Activated CD4-positive, CD25-positive, alpha-beta regulatory T cell (primary cell): ENCODE measurements at places on chromosomes 6 and 20.

DNA sequence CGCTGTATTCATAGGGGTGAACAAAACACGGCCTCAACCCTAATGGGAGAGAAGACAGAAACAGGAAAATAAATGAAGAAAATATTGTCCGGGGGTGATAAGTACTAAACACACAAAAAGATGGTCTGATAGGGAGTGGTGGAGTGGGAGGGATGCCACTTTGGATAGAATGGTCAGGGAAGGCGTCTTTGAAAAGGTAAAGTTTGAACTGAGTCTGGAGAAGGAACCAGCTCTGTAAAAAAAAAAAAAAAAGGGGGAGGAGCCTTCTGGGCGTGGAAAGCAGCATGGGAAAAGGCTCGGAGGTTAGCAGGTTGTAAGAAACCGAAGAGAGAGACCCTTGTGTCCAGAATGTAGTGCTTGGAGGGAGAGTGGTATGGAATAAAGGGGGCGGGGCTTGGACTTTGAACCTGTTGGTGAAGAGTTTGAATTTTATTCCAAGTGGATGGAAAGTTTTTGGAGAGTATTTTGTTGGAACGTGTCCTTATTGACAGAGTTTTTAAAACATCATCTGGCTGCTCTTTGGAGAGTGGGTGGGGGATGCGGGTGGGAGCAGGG lies 1.8 kb downstream of the CHMP4B start:
- no peak for DNase-seq

GRCh38 chr6:44255105-44255808 lies 2.1 kb downstream of the SLC35B2 start:
- DNase-seq = no peak

DNA sequence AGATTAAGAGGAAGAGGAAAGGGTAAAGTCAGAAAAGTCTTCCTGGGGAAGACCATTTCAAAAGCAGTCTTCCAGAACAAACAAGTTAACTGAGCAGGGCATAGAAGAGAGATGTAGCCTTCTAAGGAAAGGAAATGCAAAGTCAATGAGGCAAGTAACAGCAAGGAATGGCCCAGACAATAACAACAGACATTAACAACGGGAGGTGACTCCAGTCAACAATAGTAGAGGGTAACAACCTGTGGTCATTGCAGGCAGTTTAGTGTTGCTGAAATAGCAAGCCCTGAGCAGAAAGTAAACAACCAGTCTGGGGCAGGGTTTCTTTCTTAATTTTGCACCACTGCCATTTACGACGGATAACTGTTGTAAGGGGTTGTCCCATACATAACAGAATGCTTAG lies 2.1 kb downstream of the MDN1 start:
- DNase-seq = no peak

- no peak for DNase-seq
Measured at GRCh38 chr6:168676552-168677322, 235.8 kb downstream of the SMOC2 start.

GRCh38 chr20:8020314-8021079 lies 936 bp upstream of the TMX4 start:
- no peak for DNase-seq

DNA sequence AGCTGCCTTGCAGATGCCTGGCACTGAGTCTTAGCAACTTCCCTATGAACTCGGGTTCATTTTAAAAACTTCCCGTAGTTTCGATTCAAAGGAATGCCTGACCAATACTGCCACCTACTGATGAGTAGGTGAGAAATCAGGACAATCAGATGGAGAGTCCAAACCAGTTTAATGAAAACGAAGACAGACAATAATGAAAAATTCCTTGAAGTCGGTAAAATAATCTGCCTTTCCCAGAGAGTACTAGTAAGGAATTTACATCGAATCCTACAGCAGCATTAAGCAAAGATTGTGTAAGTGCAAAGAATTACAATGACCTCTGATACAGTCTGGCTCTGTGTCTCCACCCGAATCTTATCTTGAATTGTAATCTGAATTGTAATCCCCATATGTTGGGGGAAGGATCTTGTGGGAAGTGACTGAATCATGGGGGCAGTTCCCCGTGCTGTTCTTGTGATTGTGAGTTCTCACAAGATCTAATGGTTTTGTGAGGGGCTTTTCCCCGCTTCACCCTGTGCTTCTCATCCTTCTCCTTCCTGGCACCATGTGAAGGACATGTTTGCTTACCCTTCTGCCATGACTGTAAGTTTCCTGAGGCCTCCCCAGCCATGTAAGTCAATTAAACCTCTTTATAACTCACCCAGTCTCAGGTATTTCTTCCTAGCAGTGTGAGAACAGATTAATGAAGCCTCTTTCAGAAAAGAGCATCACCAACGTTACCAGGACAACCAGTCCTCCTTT lies 134.4 kb downstream of the ARHGAP18 start:
- no peak for DNase-seq

DNA sequence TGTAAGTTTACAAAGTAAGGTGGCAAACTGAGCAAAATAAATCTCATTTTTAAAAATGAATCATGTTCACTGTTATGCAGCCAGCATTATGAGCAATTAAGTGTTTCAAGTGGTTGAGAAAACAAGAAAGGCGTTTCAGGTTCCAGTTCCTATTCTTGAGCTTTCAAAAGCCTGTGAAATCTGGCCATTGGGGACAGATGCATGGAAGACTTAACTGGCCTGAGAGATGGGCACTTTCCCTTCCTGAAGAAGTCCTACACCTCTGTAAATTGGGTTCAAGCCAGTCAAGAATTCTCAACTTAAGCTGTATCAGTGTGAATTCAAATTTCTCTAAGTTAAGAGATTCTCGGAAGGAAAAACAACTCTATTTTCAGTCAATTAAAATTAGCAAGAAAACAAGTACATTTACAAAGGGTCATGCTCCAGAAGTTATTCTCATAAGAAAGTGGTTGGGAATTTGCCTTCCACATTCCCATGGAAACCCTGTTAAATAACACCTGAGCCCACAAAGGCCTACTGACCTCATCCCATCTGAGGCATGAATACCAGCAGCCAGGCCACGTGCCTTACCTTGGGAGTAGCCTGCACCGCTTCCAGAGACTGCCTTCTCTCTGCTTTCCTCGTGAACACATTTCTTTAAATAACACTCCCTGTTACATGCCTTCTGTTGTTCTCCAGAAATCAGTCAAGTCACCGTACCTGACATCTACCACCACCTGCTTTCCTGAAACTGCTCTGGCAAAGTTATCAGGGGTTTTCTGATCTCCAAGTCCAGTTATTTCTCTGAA lies 19.4 kb downstream of the MAP3K5 start:
- DNase-seq = no peak

- DNase-seq = no peak
Measured at GRCh38 chr20:36082315-36082915, 72.1 kb upstream of the EPB41L1 start.

GRCh38 chr20:10708351-10709185 lies 34.8 kb upstream of the JAG1 start:
- no peak for DNase-seq

GRCh38 chr20:3739054-3739925 lies 6.8 kb downstream of the HSPA12B start:
- no peak for DNase-seq

DNA sequence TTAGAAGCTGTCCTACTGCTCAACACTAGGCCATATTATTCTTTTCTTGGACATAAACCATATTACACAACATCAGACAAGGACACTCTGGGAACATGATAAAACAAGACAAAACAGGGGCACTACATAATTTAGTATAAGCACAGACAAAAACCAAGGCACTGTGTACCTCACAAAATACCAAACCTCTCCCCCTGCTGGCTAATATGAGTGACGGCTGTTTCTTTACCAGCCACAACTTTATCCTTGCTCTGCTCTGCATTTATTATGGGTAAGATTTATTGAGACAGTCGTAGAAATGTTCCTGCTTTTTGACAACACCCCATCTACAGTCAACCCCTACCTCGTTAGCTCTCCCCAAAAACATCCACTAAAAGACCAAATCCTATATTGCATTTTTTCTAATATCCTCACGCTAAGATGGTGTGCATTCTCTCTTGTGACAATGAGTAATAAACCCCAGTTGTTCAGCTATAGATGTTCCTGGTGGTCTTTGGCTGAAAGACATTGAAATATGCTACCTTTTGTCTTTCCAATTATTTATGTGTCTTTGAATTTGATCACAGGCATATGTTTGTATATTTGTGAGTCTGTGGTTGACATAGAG lies 23.8 kb upstream of the POLR1H start:
- DNase-seq = no peak

- no peak for DNase-seq
Measured at GRCh38 chr20:4779616-4780015, 57.9 kb downstream of the PRND start.

- no peak for DNase-seq
Measured at GRCh38 chr6:118719351-118720124, 68.1 kb upstream of the CEP85L start.

GRCh38 chr6:106431972-106432371 lies 71.5 kb downstream of the CRYBG1 start:
- no peak for DNase-seq

DNA sequence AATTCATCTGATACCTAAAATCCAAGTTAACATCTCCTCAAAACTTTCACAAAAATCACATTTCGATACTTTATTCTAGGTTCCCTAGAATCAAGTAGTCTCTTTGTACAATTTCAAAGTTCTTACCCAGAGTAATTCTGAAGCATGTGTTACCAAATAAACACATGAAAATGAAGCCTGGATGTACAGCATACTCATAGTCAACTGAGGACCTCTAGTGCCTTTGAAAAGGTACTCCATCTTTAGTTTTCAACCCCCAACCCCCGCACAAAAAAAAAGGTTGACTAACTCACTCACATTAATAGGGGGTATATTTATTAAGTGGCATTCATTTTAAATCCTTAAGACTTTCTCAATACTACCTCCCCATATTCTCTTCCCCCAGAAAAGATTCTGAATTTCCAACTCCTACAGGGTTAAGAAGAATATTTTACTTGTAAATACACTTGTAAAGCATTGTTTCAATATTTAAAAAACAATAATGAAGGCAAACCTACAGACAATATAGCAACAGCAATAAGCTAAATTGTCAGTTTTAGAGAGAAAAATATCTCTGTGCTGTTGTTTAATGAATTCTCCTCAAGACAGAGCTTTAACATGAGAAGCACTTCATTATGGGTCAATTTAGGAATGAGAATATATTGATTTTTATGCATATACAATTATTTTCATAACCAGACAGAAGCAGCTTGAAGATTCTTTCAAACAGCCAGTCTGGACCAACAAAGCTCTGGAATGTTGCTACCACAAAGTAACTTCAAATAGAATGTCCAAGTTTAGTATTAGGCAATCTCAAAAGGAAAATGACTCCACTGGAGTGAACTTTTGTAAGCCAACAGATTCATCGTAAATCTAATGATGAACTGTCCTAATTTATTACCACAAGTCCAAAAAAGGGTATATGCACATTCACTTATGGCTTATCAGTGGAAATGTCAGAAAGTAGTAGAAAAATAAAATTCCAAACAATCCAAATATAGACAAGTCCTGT lies 3.3 kb downstream of the PLN start:
- DNase-seq = no peak

DNA sequence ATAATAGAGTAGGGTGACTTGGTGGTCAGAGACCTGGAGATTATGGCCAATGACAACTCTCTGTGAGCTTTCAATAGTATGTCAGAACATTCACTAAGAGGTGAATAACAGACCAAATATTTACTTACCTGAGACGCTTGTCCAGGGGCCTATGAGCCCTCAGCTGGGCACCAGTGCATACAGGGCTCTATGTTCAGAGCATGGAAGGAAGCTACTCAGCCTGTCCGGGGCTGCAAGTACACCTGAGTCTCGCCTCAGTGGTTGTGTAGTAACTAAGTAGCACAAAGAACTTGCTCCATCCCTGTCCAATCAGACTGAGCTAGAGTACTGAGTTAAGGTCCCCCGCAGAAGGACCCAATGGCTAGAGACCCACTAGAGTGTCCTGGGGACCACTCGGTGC lies 11.6 kb upstream of the SCGN start:
- DNase-seq = no peak

DNA sequence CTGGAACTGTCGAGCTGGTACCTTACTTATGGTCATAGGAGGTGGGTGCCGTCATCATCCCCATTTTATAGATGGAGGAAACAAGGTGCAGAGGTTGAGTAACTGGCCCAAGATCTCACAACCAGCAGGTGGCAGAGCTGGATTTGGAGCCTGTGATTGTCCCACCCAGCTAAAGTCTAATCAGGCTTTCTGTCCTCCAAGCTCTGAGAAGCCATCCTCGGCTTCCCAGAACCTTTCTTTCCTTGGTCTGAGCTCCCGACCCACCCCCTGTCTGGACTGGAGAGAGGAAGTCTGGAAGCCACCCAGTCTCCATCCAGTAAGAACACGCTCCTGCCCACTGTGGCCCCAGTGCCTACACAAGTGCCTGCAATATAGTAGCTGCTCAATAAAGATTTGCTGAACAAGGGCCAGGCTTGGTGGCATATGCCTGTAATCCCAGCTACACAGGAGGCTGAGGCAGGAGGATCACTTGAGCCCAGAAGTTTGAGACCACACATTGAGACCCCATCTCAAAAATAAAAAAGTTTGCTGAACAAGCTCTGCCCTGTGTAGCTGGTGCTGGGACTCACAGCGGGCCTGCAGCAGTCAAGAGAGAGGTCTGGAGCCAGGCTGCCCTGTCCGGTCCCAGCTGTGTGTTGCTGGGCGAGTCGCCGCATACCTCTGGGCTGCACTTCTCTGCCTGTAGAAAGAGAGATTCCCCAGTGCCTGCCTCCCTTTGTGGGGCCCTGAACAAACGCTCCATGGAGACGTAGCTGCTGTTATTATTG lies 32.5 kb upstream of the DLGAP4 start:
- DNase-seq = no peak

GRCh38 chr6:80446454-80447045 lies 340.1 kb downstream of the BCKDHB start:
- DNase-seq = no peak

- DNase-seq = peak; percentile 60
Measured at GRCh38 chr6:158703837-158704822, 54.3 kb downstream of the SYTL3 start.

DNA sequence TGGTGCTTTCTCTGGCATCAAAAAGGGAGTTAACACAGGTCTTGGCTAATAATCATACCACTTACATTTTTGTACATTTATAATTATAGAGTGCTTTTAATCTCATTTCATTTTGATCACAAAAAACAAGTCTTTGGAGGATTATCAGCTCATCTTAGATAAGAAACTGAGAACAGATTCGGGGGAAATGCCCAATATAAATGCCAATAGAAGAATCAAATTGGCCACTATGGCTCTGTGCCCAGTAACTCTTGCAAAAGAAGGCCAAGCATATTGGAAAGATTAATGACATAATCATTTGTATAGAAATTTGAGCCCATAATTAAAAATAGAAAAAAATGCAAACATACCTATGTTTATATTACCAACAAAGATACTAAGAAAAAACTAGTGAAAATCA lies 42.5 kb downstream of the IPCEF1 start:
- DNase-seq = no peak
